ENCODE measurements at places on chromosomes 7 and 10.

DNA sequence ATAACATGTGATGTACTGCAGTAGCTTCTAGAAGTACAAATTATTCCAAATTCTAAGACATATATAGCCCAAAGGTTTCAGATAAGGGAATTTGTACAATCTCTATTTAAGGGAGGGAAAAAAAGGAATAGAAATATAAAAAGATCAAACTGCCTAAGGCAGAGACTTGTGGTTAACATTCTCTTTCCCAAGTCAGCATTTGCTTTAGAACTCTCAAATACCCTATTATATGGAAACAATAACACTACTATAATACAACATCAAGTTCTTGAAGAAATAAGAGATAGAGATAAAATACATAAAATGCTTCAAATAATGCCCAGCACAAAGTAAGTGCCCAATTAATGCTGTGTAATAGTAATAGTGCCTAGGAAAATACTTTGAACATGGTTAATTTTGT is 123.1 kb downstream of the CRPPA start:
- DNase-seq, result no peak

GRCh38 chr7:54563329-54563916 is 21.2 kb downstream of the VSTM2A start:
- no peak for DNase-seq

DNA sequence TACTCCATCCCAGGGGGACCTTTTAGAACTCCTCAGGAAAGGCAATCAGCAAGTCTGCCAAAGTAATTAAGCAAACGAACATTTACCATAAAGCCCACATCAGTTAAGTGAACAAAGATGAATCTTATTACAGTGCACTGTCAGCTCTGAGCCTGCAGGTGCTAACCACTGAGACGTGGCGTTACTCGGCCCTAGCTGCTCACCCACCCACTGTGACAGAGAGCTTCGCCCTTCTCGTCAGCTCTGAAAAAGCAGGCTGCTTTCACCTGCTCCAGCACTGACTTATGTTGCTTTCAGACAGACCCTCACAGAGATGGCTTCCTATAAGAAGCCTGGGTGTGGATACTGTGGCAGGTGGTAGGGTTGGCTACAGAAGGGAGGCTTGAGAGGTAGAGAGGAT is 57.7 kb upstream of the KCNIP2 start:
- DNase-seq, result no peak

DNA sequence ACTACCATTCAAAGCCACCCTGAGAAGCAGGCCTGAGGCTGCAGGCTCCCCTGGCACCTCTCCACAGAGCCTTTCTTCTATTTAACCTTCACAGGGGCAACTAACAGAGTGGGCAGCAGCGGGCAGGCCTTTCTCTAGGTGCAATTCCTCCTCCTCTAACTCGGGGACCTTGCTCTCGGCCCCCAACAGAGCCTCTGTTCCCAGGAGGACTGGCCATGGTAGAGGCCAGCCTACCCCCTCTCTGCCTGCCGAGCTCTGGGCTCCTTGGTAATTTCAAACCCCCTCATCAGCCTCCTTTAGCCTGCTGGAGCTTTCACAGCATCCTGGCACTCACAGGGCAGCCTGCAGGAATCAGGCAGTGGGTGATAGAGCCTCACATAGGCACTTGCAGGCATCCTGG is 920.8 kb upstream of the ZNF722 start:
- DNase-seq, result no peak

DNA sequence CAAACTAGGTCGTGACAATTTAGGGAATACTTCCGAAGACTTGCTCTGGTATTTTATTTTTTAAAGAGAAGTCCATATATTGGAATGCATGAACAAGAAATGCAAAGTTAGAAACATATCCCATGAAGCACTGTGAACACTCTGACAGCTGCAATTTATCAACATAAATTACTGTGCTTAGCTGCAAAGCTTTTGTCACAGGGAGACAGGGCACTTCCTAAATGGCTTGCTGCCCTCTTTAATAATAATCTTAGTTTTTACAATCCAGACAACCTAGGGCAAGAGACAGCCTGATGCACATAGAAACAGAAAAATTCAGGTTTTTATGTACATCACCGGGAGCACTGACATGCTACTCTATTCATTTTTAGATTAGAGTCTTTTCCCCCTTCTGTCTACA is 78.3 kb upstream of the NOBOX start:
- no peak for DNase-seq

- DNase-seq, result no peak
Observed at GRCh38 chr7:46282155-46282554, 361.1 kb upstream of the IGFBP3 start.

DNA sequence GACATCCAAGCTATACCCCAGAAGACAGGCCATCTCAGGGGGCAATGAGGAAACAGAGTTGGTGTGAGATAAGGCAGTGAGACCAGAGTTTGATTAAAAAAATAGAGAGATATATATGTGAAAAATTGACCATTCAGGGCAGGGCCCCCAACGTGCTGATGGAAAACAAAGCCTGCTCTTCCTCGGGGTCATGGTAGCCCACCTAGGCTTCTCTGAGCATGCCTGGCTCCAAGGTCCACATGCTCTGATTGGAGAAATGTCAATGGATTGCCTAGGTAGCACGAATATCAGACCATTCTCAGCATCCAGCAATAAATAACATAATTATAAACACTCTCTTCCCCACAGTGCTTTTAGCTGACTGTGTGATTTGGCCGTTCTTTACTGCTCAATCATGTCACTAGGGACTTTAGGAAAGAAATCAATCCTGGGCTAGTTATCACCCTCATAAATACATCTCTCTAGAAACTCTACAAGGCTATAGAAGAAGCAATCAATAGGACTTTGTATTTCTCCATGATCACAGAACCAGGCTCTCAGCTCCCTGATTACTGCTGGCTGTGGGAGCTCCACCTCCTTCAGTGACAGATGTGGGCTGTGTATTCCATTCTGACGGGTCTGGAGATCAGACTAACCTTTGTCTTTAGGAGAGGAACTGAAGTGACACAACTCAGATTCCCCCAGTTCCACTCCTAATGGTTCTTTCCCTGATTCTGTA is 766.4 kb downstream of the GRID1 start:
- DNase-seq, result no peak

- no peak for DNase-seq
Observed at GRCh38 chr10:69575164-69575722, 2.0 kb upstream of the NEUROG3 start.

DNA sequence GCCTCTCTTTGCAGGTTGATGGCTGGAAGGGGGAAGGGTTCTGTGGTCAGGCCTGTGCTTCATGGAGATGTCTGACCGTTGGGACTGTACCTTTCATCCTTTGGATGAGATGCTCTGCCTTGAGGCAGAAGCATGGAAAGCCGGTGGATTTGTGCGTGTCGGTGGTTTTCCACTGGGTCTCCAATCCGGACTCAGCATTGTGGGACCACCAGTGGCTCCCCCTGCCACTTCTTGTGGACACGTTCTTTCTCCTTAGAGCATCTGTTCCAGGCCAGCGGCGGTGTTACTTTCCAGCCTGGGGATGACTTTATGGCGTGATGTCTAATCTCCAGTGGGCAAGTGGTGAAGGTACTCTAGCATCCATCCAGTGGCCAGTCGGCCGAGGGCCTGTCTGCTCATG is 178.4 kb downstream of the MGMT start:
- no peak for DNase-seq

DNA sequence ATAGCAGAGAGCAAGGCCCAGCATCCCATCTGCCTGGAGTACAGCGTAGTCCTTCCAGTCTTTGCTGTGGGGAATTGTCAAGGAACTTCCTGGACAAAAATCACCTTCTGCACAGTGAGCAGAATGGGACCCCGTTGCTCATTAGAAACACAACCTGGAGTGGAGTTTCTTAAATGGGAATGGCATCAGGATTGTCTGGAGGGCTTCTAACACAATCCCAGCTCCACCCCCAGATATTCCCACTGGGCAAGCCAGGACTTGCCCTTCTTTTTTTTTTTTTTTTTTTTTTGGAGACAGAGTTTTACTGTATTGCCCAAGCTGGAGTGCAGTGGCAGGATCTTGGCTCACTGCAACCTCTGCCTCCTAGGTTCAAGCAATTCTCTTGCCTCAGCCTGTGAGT is 356.4 kb downstream of the GALNT17 start:
- DNase-seq, result no peak

- DNase-seq, result no peak
Observed at GRCh38 chr10:77533146-77533886, 104.3 kb downstream of the KCNMA1 start.

GRCh38 chr10:121900443-121901174 is 27.2 kb downstream of the ATE1 start:
- DNase-seq, result no peak

Data from T-helper 22 cell (primary cell).